ENCODE measurements at places on chromosomes 5 and 9. TPM values are rescaled to one million over a fixed set of nuclear protein-coding genes. Genes with fewer than 3 reads are reported as not detected.
A peak's percentile ranks its signal among the peaks of the same experiment; 100 is the strongest.

DNA sequence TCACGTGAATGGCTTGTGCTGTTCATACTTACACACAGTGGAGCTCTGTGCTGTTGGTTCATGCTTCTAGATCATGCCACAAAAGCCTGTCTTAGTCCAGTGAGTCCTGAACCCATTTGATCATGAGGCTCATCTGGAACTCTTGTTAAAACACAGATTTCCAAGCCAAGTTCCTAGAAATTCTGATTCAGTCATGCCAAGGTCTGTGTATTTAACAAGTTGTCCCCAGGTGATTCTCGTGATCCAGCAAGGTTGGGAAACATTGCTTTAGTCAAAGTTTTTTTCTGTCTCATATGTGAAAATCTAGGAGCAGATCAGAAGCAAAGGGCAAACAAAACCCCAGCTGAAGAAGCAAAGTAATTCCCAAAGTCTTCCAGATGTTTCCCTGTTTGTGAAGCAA is 112.5 kb upstream of the GAS1 start:
- DNase-seq: no peak

GRCh38 chr5:13860146-13860545 is 84.3 kb downstream of the DNAH5 start:
- DNase-seq: no peak

GRCh38 chr9:84368601-84369000 is 28.0 kb upstream of the SLC28A3 start:
- no peak for DNase-seq

DNA sequence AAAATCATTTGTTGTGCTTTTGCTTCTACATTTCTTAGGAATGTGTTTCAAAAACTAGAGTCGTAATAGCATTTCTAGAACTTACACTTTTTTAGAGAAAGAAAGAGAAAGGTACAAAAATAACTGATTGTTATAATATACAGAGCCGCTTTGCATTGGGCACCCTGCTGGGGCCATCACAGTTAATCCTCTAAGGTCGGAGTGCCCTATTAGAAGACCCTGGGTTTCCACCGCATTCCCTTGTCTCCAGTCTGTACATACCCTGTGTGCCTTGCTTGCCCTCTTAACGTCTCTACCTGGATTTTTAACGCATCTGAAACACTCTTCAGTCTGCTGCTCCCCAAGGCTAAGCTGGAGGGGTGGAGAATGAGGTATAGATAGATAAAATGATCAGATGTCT is 1.3 kb downstream of the MARVELD2 start:
- DNase-seq: peak; percentile 3

DNA sequence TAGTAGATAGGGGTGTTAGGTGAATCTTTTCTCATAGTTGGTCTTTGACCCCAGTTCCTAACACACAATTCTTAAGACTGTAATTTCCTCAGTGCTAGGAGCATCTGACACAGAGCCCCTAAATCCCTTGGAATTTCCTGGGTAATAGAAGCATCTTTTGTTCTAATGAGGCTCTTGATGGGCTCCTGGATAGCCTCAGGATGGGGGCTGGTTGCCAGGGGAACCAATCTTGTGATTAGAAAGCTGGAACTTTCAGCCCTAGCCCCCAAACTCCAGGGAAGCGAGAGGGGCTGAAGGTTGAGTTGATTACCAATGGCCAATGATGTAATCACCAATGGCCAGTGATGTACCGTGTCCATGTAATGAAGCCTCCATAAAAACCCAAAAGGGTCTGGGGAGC is 44.5 kb downstream of the CCDC125 start:
- DNase-seq: no peak

DNA sequence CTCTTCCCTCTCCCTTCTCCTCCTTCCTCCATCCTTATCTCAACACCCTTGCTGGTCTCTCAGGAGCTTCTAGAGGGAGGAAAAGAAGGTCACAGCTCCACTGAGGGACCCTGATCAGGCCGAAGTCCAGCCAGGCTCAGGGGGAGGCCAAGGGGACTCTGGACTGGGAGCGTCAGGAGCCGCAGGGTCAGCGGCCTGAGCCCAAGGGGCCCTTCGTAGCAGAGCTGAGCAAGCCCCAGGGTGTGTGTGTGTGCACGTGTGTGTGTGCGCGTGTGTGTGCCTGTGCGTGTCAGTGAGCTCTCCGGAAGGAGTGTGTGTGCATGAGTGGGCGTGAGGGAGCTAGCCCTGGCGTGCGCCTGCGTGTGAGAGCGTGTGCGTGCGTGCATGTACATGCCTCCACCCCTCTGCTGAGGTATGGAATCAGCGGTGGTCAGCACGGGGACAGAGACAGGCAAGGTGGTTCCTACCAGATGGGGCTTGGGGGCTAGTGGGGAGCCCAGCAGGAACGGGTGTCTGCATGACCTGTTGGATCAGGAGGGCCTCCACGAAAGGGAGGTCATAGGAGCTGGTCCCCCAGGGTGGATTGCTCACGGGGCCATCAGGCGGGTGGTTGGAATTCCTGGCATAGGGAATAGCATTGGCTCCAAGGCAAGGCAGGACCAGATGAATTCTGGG is 10.0 kb upstream of the AGPAT2 start:
- peak; percentile 57 for DNase-seq

DNA sequence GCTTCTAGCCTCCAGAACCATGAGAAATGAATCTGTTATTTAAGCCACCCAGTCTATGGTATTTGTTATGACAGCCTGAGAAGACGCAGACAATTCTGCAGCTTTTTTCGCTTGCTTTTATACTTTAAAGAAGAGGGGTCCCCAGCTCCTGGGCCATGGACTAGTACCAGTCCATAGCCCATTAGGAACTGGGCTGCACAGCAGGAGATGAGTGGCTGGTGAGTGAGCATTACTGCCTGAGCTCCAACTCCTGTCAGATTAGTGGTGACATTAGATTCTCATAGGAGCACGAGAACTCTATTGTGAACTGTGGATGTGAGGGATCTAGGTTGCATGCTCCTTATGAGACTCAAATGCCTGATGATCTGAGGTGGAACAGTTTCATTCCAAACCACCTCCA is 151.7 kb downstream of the PTTG1 start:
- DNase-seq: no peak

DNA sequence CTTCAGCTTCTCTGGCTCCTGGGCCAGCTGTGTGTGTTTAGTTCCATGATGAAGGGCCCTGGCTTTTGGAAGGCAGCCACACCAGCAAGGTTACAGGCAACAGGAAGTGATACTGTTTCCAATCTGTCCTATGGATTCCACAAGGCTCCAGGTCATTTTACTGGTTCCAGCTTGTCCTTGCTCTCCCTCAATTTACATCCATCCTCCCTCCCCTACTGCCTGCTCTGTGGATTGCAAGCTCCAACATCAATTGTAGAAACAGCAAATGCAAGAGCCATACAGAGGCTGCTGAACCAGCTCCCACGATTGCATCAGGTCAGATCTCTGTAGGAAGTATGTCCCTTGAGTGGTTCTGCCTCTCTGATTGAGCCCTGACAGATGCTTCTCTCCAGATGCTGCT is 409.8 kb downstream of the NTRK2 start:
- peak; percentile 38 for DNase-seq

GRCh38 chr5:141883892-141884318 is 5.7 kb upstream of the PCDH1 start:
- DNase-seq: no peak

DNA sequence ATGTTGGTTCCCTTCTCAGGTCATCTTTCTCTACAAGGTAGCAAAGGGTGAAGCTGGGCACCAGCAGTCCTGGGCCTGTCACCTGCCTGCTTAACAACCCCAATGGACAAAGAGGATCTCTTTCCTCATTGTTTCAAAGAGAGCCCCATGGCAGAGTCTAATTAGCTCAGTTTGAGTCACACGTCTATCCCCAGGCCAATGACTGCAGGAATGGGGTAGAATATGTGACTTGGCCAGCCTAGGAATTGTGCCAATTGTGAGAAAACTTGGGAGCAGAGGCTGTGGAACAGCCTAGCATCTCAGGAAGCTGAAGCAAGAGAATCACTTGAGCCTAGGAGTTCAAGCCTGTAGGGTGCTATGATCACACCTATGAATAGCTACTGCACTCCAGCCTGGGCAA is 3.6 kb upstream of the RAPGEF1 start:
- DNase-seq: peak; percentile 71

DNA sequence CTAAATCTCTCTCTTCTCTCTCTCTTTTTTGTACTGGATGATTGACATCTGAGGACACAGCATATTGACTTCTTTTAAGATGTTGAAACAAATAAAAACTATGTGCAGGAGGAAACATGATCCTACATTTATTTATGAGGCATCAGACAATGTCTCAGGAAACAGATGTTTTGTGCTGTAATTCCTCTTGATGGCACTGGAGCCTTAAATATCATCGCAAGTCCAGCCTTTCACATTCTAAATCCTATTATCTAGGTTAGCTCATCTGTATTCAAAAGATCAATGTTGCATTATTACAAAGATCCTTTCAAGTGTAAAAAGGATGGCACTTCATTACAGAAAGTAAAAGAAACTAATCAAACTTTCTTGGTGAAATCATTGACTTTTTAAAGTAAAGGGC is 63.9 kb downstream of the MAT2B start:
- DNase-seq: peak; percentile 12

DNA sequence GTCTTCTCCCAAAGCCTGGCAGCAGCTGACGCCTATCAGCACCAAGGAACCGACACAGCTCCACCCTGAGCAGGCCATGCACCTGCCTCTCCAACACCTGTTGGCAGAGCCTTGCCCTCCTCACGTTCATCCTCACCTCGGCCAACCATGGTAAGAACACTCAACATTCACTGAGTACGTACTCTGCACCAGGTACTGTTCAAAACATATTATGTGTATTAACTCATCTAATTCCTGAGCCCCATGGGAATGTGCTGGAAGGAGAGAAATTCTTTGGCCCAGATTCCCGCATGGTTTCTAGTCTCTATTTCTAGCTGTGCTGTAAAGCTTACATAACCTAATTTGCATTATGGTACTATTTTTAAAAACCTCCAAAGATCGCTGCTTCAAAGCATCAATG is 86.1 kb downstream of the GPR21 start:
- DNase-seq: no peak

- DNase-seq: peak; percentile 80
Measured at GRCh38 chr5:56323505-56323904, 90.4 kb upstream of the ANKRD55 start.

DNA sequence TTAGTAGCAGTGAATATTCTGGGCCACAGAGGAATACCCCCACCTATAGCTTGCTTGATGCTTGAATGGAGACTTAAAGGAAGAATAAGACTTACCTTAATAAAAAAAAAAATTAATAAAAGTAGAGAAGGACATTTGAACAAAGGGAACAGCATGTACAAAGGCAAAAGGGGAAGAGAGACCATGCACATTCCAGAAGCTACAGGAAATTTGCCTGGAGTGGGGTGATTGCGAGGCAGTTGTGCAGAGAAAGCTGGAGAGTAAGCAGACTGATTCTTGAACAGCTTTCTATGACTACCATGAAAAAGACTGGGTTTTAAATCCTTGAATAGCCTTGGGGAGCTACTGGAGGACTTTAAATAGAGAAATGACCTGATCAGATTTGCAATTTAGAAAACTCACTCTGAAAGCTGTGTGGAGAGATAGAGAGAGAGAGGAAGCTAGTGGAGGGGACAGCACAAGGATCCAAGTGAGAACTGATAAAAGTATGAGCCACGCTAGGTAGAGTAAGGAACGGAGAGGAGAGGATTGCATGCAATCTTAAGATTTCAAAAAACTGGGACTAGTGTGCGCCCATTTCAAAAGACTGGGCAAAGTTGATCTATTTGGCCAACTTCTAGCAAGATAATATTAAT is 12.5 kb upstream of the SSBP2 start:
- no peak for DNase-seq

- DNase-seq: no peak
Measured at GRCh38 chr5:29796013-29796412, 1397.5 kb upstream of the CDH6 start.

DNA sequence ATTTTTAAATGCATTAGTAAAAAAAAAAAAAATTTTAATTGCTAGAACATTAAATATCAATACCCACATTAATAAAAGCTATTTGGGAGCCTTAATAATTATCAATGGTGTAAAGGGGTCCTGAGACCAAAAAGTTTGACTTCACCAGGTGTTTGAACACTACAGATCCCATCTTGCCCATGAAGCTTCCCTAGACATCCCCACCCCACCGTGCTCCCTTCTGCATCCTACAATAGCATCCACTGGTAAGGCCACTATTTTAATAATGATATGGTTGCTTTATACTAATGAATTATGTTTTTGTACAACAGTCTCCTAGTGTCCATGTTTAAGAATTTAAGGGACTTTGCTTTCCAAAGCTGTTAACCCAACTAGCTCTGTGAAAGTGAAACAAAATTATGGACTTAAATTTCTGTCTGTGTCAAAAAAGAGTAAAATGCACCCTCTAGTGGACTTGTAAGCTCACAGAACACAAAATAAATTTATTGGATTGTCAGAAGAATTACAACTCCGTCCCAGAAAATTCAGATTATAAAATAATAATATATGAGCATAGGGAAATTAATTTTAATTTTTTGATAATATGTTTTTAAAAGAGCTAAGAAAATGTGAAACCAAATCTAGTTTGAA is 76.0 kb downstream of the ARL15 start:
- DNase-seq: peak; percentile 44

- no peak for DNase-seq
Measured at GRCh38 chr5:6719417-6719816, 6.2 kb downstream of the TENT4A start.

GRCh38 chr5:106940301-106940846 is 730.4 kb downstream of the EFNA5 start:
- DNase-seq: no peak

DNA sequence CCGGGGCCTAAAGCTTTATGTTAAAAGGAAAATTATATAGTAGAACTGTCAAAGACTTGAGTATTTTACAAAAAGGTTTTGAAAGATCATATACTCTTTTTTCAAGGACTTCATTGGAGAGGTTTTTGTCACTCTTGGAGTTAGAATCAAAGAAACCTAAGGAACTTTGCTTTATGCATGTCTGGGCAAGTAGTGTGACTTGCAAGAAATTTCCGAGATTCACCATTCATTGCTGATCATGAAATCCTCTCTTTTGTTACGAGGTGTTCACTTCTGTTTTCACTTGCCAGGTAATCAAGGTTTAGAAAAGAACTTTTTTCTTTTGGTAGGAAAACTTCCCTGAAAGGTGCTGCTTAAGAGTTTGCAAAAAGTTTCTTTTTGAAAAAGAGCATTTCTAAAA is 64.8 kb downstream of the NUP214 start:
- peak; percentile 79 for DNase-seq

DNA sequence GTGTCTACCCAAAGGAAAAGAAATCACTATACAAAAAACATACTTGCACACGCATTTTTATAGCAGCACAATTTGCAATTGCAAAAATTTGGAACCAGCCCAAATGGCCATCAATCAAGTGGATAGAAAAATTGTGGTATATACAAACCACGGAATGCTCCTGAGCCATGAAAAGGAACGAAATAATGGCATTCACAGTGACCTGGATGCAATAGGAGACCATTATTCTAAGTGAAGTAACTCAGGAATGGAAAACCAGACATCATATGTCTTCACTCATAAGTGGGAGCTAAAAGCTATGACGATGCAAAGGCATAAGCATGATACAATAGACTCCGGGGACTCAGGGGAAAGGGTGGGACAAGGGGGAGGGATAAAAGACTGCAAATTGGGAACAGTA is 78.4 kb downstream of the ENC1 start:
- DNase-seq: no peak

- peak; percentile 7 for DNase-seq
Measured at GRCh38 chr5:118447350-118447749, 541.0 kb downstream of the DTWD2 start.

GRCh38 chr5:168578006-168578405 is 1.2 kb downstream of the PANK3 start:
- DNase-seq: peak; percentile 75

Gene TAF11L10
- total RNA-seq: not detected

Gene PCDHAC1
- 1.7 TPM for total RNA-seq

Gene SLC6A18
- total RNA-seq: not detected

Gene HARS1
- 55.3 TPM for total RNA-seq

Gene FGF10
- not detected for total RNA-seq
